ENCODE measurements at places on chromosomes 12 and 14.

- no peak for DNase-seq
Observed at GRCh38 chr14:74586681-74587362, 25.2 kb downstream of the LTBP2 start.

GRCh38 chr12:26406813-26407212 lies 211.4 kb downstream of the SSPN start:
- DNase-seq, result no peak

- DNase-seq, result no peak
Observed at GRCh38 chr12:52123487-52124186, 44.1 kb downstream of the SMIM41 start.

DNA sequence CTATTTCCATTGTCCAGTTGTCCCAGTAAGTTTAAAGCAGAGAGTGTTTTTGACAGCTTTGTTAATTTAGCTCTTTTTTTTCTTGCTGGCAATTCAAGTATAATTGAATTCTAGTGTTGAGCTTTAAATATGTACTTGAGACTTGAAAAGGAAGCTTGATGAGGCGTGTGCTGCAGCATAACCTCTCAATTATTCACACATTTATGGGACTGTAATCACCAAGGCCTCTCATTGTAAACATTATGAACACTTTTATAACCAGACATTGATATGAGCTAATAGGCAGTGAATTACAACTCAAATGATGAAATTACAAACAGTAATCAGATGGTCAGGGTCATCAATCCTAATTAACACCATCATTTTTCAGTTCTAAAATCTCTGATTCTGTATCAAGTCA lies 378.0 kb upstream of the DDHD1 start:
- no peak for DNase-seq

GRCh38 chr12:105477873-105478272 lies 147.4 kb downstream of the C12orf75 start:
- no peak for DNase-seq

GRCh38 chr14:65179918-65180724 lies 77.8 kb upstream of the MAX start:
- no peak for DNase-seq

DNA sequence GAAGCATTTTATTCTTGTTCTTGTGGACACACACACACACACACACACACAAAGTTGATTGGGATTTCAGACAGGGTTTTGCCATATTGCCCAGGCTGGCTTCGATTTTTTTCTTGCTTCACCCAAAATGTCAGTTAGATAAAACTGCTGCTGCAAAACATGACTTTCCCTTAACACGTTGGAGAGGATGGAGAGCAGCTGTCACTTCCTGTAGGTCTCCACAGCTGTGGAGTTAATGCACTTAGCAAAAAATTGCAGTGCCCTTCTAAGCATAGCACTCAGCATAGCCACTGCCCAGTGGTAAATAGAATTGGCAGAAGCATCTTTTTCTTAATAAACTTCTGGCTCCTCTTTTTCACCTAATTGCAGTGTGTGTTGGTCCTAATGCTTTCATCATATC lies 54.5 kb downstream of the PDZRN4 start:
- no peak for DNase-seq

DNA sequence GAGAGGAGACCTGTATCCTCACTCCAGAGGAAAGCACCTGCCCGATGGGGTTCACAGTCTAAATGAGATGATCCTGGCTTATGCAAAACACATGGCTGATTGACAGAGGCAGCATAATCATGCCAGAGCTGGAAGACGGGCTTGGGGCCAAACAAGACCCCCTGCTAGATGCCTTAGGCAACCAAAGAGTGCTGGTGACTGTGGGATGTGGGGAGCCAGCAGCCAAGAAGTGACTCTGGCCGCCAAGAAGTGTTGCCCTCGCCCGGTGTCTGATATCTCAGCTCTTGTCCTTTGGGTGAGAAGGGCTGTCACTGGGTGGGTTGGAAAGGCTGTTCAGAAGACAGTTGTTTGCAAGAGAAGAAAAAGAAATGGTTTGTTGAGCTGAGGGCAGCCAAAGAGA lies 56.7 kb downstream of the PLEKHG3 start:
- no peak for DNase-seq

DNA sequence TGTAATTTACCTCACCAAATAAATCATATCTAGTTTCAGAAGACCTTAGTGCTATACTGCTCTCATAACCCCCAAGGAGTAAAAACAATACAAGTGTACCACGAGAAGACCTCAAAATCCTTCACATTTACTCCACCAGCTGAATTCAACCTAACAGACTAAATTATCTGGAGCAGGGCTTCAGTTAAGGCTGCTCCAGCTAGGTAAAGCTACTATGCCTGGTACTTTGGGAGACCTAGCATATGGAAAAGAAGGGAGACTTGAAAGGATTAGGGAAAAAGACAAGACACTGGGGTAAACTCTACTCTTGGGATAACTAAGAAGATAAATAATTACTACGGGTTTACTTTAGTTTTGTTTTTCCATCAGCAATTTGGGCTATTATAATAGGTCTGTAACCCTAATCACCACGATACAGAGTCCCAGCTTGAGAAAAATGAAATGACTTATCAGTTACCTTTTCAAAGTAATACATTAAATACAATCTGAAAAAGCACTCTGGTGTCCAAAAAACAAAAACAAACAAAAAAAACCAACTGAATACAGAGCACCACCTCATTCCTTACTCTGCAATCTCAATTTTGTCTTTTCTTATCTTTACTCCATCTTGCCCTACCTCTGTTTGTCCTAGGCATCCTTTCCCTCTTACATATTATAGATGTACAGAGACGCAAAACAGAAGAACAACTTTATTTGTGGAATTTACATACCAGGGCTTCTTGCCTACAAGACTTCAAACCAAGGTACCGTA lies 2.1 kb downstream of the EML5 start:
- DNase-seq, result no peak

DNA sequence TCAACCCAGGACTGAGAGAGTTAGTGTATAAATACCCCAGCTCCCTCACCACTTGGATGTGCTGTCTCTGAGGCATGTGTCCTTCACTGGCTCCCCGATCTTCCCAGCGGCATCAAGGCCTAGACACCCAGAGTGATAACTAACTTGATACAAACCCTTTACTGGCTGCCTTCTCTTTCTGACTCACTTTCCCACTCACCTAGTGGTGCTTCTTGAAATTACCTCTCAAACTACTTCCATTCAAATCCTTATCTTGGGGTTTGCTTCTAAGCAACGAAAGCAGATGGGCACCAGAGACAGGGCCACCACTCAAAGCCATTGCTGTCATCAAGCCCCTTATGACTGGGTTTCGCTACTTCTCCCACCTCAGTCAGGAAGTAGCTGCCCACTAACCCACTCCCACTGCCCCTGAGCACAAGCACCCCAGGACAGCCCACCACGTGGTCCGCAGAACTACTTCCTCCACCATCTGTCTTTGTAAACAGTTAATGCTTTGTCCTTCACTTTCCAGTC lies 17.2 kb downstream of the ZFP36L1 start:
- DNase-seq, result no peak

DNA sequence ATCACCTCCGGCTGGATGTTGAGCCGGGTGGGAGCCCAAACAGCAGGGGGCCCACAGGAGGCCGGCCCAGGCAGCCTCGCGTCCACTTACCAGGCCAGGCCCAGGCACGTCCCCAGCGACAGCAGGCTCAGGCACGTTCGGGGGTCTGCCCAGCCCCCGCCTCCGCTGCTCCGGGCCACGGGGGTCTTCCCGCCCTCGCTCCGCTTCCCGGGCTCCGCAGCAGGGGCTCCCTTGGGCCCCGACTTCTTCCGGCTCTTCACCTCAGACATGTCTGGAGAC lies 216 bp downstream of the IKBIP start:
- DNase-seq, result no peak

DNA sequence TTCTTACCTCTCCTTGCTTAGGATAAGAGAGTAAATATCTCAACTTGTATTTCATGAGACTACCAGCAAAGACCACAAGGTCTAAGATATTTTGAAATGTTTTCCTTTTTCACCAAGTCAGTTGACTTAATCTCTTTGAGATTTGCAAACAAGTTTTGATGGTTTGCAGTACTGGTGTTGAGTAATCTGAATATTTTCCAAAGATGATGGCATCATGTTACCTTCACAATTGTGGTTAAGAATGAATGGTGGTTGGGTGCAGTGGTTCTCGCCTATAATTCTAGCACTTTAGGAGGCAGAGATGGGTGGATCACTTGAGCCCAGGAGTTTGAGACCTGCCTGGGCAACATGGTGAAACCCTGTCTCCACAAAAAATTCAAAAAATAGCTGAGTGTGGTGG lies 225.7 kb downstream of the TMTC2 start:
- no peak for DNase-seq

- DNase-seq, result peak; percentile 11
Observed at GRCh38 chr14:102805371-102805891, 28.2 kb downstream of the TRAF3 start.
